ENCODE measurements at places on chromosomes 7 and 10.

DNA sequence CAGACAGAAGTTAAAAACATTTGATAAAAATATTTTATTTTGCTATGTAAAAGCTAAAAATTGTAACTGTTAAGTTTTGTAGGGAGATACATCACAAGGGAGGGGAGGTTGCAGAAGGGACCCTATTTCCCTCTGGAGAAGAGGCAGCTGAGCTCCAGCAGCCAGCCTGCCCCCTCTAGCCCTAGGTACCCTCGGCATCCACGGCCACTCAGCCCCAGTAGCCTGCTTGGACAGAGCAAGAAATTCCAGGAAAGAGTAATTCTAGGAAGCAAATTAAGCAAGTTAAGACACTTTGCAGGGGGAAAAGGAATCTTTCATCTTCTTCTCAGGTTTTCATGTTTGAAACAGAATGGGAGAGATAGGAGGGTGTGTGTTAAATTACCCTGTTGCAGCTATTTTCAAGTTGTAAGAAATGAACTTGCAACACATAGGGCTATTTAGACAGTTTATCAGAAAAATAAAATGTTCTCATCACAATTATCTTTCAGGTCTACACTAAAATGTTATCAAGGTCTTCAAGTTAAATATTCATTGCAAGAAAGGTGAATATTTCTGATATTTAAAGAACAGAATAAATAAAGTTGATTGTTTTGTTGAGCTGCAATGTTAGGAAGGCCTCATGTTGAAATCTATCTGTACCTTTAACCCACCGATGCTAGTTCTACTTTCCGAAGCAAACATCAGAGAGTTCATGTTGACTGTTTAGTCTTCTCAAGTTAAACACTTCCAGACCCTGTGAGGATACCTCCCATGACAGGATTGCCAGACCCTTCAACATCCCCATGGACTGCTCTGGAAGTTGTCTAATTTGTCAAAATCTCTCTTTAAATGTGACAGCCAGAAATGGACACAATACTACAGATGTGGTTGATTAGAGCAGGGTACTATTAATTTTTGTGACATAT, 5.5 kb downstream of the SGCE start:
- DNase-seq = no peak

DNA sequence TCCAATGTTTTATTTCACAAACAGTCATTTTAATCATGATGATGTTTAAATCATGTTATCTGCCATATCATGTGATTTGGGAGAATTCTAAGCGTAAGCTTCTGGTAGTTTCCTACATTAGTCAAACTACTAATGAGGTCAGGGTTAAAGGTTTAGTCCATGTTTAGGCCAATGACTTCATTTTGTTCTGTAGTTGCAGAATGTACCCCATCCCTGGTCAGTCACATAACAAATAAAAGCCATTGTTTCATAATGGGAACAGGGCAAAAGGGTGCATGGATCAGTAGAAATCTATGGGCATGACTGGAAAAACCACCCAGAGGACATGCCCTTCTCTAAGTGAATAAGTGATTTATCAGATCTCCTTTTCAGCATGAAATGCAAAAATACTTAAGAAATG, 138.4 kb upstream of the ABCB5 start:
- no peak for DNase-seq

DNA sequence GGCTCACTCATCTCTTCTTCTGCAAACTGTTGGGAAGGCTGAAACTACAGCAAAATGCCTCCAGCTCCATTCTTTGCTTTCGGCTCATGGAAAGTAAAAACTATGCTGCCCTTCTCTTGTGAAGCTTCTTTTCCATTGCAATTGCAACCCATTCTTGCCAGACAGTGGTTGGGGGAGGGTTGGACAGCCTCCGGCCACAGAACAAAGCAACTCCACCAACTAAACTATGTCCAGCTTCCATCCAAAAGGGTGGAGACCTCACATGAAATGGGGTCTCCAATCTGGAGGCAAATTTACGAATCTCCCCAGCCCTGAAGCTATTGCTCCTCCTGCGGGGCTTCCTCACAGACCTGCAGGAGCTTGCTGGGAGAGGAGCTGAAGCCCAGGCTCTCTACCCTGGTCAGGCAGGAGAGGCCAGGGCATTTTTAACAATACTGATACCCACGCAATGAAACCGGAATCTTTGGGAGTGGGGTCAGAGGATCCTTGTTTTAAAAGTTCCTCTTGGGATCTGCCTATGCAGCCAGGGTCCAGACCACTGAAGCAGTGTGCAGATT, 549 bp downstream of the GPNMB start:
- no peak for DNase-seq

- no peak for DNase-seq
These were observed 512 bp upstream of the VIM start for GRCh38 chr10:17227367-17228090.

- DNase-seq = no peak
These were observed 26.3 kb downstream of the NPTX2 start for GRCh38 chr7:98643236-98643985.

DNA sequence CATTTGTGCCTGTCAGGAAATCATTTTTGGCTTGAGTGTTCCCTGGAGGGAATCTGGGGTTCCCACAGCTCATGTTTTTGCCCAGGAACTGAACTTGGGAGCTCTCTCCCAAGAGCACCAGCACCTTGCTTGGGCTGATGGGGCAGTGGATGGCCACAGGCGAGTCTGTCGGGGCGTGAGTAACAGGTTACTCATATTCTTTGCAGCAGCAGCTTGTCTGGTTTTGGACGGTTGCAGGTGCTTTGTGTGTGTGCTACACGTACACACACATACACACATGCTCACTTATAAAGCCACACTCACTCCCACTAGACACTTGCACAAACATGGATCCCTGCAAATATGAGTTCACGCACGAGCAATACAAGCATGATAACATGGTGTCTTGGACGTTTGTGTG, 2.9 kb upstream of the PALD1 start:
- DNase-seq = no peak

DNA sequence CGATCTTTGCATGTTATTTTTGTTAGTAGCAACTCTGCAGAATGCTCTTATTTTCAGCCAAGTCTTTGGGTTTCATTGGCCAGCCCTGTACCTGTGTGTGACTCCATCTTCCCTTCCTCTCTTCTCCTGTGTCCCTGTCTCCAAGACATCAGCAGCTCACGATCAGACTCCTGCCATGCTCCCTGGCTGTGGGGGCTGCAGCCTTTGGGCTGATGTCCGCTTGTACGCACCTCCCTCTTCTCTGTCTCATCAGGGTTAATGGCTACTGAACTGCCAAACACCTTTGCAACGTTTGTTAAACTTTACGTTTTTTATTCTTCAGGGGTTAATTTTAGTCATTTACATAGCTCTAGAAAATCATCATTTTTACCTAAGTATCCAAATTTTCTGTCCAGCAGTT, 103.5 kb upstream of the RET start:
- no peak for DNase-seq

GRCh38 chr7:3950249-3950648, 649.2 kb downstream of the SDK1 start:
- DNase-seq = no peak

All from activated gamma-delta T cell treated with Interleukin-2 at 50 U/mL for 16 hours (primary cell).